ENCODE measurements at places on chromosomes 6 and 20. TPM values are rescaled to one million over a fixed set of nuclear protein-coding genes. Genes with fewer than 3 reads are reported as not detected.

The SPATA25 gene
- polyA plus RNA-seq = 3.2 TPM

The KIAA0408 gene
- 3.3 TPM for polyA plus RNA-seq

The SOX18 gene
- polyA plus RNA-seq = 0.09 TPM

The SDCBP2 gene
- 6.7 TPM for polyA plus RNA-seq

The ZNF831 gene
- polyA plus RNA-seq = not detected

The RNF146 gene
- 11.6 TPM for polyA plus RNA-seq

The FOXQ1 gene
- polyA plus RNA-seq = 0.03 TPM

The ADGRF4 gene
- polyA plus RNA-seq = not detected

The MAFB gene
- 0.83 TPM for polyA plus RNA-seq

The PRICKLE4 gene
- polyA plus RNA-seq = 0.32 TPM

The HCK gene
- 4.3 TPM for polyA plus RNA-seq

The ADGRG6 gene
- 1.1 TPM for polyA plus RNA-seq
